ENCODE measurements at places on chromosomes 2 and 18.

- DNase-seq = no peak
Observed at GRCh38 chr18:2331491-2331890, 239.8 kb downstream of the METTL4 start.

DNA sequence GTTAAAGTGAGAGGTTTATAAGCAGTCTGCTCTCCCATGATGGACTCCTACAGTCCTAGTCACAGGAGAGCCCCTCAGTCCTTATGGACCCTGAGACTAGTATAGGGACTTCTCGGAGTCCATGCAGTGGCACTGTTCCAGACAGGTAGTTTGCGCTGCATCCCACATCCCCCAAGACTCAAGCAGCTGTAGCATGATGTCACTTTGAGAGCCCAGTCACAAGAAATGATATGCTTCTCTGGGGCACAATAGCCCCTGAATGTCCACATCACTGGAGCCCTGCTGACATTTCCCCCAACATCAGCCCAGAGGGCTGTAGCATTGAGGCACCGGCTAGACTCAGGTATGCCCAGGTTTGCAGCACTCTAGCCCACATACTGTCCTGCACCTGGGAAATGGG lies 220.1 kb downstream of the OTX1 start:
- no peak for DNase-seq

DNA sequence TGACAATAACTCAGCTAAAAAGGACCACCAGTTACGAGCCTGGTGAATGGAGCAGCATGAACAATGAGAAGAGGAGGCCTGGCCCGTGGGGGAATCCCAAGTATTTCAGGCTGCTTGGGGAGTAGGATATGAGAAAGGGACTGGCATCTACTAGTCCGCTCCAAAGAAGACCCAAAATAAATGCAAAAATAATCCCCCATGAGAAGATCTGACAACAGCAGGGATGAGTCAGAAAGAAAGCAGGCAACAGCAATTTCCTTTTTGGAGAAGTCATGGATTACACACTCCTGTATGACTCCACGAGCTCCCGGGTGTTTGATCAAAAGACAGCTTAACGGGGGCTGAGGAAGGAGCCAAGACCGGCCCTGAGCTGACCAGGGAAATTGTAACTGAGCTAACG lies 111.4 kb downstream of the SOX11 start:
- DNase-seq = no peak

GRCh38 chr2:119629323-119629825 lies 49.6 kb upstream of the TMEM177 start:
- no peak for DNase-seq

DNA sequence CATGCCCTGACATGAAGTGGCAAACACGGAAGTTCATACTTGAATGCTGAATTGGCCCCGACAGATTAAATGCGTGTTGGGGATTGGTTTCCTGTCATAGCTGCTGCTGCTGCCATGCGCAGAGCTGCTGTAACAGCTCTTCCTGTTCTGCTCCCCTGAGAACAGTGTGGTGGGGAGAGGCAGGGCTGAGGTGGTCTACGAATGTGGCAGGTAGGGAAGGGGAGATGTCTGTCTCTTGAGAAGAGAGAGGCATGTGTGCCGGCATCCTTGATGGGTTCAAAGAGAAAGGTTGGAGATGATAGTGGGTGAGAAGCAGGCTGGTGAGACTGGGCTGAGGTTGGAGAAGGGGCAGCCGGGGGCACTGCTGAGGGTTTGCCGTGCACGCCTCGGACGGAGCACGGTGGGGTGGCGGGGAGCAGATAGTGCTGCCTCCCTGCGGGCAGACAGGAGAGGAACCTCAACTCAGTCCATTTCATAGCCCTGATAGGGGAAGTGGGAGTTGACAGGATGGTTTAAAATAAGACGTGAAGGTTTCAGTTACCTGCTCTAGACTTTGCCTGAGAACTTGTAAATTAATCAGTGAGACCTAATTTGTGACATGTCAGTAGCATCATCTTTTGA lies 46.1 kb downstream of the TMEM185B start:
- DNase-seq = no peak

DNA sequence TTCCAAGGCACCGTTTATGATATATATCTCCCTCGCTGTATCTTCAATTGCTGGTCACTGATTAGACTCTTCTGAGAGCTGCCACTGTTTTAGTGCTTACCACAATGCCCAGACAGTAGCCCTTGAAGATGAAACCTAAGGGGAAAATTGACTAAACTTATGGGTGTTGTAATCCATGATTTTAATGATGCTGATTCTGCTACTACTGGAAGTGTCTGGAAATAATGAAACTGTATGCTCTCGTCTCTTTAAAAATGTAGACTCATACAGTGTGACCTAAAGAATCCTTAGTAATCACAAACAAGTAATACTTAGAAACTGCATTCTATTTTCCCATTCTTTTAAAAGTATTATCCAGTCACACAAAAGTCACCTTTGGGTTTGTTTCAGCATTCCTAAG lies 5.5 kb upstream of the SLC8A1 start:
- no peak for DNase-seq

DNA sequence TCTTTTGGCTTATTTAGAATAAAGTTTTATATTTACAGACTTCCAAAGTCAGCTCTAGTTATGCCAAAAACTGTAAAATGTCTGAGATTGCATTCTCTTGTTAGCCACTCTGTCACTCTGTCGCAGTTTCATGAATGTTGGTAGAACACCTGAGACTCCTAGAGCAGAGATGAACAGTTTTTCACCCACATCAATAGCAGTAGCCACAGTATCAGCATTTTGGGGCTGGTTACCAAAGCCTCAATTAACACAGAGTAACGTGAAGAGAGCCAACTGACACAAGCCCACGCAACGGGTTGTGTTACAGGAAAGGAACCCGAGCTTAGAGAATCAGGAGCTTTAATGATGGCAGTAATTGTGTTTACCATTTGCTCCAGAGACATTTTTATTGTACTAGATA lies 443.0 kb upstream of the SLC39A10 start:
- no peak for DNase-seq

DNA sequence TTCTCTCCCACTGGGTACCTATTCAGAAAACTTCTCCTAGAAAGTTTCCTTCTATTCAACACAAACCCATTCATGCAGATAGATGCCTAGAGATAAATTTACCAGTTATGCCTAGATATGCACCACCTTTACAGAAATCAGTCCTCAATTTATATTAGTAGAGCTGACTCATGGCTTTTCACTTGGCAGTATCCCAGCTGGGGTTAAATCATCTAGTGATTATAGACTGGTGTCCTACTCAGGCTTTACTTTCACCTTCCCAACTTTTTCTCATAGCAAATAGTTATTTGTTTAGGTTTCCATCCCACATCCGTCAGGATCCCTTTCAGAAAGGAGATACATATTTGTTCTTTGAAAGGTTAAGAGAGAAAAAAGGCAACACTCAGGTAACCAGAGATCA lies 124.5 kb downstream of the AQP4 start:
- no peak for DNase-seq

DNA sequence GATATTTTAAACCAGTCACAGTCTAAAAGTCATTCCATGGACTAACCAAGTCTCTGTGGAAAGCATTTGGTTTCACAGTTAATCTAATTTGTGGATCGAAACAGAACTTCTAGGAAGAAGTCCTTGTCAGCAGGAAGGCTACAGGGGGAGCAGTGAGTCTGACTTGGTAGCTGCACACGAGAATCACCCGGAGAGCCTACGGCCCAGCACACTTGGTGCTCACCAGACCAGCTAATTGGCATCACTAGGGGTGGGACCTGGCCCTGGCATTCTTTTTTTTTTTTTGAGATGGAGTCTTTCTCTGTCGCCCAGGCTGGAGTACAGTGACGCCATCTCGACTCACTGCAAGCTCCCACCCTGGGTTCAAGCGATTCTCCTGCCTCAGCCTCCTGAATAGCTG lies 97.7 kb downstream of the ZNF532 start:
- DNase-seq = no peak

- DNase-seq = peak; percentile 91
Observed at GRCh38 chr2:205024822-205025518, 479.7 kb downstream of the PARD3B start.

DNA sequence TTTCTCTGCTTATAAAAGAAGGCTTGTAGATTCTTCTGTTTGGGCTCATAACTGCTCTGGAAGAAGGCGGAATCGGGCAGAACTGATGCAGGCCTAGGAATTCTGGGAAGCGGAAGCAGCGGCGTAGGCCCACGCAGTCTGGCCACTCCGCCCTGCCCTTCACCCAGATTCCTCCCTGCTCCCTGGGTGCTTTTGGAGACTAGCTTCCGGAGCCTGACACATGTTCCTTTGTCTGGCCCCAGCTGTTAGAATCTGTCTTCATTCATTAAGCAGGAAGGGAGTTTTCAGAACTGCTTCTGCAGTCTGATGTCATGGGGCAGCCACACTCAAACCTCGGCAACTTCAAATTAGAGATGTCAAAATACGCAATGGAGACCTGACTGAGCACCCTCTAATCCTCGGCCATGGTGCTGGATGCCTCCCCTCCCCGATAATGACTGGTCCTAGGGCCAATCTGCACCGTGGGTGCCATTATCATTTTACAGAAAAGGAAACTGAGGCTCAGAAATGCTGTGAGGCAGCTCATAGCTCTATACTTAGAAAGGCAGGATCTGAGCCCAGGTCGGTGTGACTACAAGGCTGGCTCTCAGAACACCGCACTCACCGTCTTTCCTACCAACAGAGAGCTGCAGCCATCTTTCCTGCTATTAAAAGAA lies 275.7 kb downstream of the MYCN start:
- no peak for DNase-seq

DNA sequence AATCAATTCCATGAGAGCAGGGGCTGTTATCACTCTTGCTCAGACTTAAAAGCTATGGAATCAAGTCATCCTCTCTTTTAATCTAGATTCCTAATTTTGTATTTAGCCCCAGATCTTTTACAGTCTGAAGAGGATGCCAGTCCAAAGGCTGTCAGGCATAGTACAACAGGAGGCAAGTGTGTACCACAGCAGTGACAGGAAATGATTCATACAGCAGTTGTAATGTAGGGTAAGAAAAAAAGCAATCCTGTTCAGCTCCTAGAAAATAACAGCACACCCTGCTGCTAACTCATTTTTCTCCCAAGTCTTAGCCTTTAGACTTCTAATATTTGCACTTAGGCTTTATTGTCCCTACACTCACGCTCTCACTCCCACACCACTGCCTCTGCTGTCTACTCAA lies 127.8 kb upstream of the SYT4 start:
- DNase-seq = no peak

DNA sequence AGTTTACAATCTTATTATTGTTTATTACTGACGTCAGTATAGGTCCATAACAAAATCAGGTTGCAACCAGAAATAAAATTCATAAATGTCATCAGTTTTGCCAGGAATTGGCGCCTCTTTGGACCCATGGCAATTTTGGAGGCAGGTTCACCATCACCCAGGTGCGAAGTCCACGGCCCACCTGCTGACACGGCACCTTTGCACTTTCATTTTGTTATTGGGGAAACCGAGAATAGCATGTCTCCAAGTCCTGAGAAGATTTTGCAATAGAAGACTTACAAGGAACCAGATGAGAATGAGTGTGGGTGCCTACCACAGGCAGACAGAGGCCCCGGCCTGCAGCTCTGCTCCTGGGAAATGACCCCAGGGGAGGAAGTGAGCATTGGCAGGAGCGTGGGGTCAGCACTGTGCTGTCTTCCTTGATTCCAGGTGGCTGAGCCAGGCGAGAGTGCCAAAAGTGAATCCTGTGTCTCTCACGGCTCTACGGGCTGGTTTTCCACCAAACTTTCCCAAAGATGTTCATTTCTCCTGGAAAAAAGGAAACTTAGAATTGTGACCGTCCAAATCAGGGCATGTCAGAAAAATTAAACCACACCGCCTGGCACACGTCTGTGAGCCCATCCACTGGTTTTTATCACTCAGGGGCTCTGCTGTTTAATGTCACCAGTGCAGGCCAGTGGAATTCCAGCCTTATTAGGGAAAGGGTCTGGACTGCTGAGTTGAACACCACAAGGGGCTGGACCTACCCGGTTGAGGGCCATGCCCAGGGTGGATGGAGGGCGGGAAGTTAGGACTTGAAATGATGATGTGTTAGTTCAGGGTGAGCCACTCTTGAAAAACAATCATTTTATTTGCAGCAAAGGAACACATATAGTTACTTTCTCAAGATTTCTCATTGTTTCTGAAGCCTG lies 96.5 kb downstream of the PTGR3 start:
- no peak for DNase-seq

DNA sequence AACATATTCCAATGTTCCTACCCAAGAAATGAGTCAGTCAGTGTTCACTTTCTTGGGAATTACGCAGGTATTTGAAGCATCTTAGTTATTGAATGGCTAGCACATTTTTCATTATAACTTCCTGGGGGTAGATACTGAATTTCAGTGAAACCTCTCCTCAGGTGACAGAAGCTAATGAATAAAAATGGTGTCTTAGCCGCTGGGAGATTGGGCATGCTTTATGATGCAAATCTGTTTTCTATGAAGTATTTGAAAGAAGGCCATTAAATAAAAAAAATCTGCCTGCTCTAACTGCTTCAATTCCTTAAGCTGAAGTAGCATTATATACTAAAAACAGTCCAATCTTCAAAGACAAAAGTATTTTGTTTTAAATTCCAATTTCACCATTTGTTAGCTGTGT lies 132.8 kb upstream of the CYRIA start:
- DNase-seq = no peak

GRCh38 chr2:12448846-12449505 lies 267.8 kb upstream of the TRIB2 start:
- no peak for DNase-seq

- DNase-seq = no peak
Observed at GRCh38 chr2:201930831-201931230, 102.8 kb upstream of the FZD7 start.

- DNase-seq = no peak
Observed at GRCh38 chr2:51535763-51536162, 503.8 kb upstream of the NRXN1 start.

GRCh38 chr2:121826036-121826435 lies 70.6 kb downstream of the TSN start:
- DNase-seq = no peak

DNA sequence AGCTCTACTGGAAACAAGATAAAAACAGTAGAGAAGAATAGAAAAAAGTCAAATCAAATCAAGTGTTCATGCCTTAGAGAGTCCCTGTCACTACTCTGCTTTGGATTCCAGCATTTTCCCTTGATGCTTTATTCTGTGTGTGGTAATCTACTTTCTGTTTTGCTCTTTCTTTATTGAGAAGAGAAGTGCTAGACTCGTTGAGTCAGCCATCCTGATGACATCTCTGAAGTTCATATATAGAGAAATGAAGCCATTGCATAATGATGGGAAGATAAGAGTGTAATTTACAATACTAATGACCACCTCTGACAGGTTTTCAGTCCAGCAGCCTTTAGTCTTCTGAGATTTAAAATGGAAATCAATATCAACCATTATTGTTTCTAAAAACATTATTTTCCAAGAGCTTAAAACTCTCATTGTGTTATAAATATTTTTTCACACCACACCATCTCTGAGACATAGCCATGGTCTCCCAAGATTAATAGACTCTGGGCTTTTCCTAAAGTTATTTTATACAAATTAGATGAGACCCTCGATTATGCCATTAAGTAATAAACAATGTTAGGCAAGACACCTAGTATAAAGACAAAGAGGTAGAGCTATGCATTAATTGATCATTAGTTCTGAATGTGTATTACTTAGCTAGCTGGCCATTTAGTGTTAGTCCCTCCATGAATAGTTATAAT lies 679.0 kb upstream of the ACVR2A start:
- DNase-seq = no peak
